Stimulated activated CD8-positive, alpha-beta memory T cell treated with anti-CD3 and anti-CD28 coated beads, Interleukin-4, amount 100 ng/mL, for 48 hours (primary cell): ENCODE measurements at places on chromosomes 4 and X.

GRCh38 chr4:138851391-138852335 lies 163.9 kb upstream of the NOCT start:
- DNase-seq: no peak

DNA sequence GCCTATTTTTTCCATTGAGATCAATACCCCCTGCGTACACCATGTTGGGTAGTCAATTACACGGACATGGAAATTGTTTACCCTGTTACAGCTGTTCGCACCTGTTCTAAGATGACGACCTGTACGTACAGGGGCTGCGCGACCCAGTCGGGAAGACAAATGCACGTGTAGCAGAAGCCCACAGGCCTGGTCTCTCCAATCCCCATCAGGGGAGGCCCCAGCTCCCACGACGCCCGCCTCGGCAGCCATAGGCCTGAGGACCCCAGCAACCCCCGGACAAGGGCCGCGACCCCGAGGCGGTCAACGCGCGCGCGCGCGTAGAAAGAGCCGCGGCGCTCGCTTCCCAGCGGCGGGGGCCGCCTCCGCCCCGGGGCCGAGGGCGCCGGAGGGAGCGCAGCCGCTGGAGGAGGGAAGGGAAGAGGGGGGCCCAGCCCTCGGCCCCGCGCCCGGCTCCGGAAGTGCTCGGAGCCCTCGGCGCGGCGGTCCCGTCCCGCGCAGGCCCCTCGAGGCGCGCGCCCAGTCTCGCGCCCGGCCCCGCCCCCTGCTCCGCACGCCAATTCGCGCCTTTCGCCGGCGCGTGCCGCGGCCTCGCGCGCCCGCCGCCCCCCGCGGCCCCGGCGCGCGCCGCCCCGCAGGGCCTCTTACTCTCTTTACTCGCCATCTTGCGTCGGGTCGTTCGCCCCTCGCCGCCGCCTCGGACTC lies 618 bp downstream of the RBBP7 start:
- peak; percentile 57 for DNase-seq

DNA sequence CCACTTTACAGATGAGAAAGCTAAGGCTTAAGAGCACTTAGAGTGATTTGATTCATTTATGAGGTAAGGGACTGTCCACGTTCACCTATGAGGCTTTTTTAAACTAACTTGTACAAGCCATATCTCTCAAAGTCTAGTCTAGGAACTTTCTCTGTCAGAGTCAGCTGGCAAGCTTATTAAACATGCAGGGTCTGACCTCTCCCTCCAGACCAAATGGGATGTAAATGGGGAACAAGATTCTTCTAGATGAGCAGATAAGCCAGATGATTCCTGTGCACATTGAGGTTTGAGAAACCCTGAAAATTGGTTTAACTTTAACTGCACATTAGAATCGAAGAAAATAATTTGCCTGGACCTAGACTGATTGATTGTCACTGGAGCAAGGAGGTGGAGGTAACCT lies 160.0 kb upstream of the SPRY1 start:
- DNase-seq: no peak

DNA sequence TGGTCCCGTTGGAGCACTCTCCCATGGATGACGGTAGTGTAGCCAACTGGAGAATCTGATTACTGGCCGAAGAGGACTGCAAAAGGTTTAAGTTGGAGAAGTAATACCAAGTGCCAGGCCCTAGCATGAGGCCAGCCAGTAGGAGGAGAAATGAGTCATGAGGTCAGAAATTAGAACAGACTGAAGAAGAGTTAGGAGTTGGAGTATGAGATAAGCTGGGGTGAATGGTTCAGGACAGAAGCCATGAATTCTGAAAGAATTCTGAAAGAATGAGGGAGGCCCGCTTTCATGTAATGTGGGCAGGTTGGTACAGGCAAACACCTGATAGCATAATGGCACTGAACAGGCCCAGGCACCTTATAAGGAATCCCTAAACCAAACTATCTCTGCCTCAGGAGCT lies 18.4 kb upstream of the STK26 start:
- DNase-seq: no peak

DNA sequence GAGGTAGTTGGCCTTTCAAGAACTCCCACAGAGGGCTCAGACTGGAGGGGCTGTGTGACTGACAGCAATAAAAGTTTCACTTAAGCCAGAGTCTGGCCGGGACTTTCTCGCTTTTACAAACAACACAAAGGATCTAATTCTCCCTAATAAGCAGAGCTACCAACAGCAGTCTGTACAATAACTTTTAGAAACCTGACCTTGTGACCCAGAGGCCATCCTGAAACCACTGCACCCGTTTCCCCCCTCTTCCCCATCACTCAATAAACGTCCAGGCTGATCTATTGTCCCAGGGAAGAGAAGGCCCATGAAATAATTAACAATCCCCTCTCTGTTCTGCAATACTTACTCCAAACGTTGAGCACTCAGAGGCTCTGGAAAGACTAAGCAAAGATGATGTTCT lies 442.4 kb downstream of the ZIC3 start:
- DNase-seq: no peak

GRCh38 chr4:182904211-182904761 lies 12.9 kb downstream of the DCTD start:
- no peak for DNase-seq

DNA sequence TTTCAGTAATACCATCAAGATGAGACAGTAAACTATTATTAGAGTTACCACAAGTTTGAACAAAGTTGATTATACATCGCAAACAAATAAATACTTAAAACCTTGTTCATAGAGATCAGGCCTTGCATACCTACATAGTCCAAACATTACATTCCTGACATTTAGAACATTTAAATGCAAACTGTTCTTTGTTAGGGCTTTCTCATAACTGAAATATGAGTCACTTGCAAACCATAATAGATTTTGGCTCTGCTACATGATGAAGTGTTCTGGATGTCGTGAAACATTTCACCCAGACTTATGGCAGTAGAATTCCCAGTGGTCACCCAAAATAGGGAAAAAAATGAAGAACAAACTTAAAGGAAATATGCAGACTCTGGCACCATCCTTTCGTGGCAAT lies 75.0 kb downstream of the FAT4 start:
- no peak for DNase-seq

GRCh38 chr4:58600290-58600689 lies 1490.1 kb upstream of the IGFBP7 start:
- no peak for DNase-seq

- DNase-seq: no peak
Measured at GRCh38 chr4:113607998-113608397, 153.5 kb downstream of the CAMK2D start.

DNA sequence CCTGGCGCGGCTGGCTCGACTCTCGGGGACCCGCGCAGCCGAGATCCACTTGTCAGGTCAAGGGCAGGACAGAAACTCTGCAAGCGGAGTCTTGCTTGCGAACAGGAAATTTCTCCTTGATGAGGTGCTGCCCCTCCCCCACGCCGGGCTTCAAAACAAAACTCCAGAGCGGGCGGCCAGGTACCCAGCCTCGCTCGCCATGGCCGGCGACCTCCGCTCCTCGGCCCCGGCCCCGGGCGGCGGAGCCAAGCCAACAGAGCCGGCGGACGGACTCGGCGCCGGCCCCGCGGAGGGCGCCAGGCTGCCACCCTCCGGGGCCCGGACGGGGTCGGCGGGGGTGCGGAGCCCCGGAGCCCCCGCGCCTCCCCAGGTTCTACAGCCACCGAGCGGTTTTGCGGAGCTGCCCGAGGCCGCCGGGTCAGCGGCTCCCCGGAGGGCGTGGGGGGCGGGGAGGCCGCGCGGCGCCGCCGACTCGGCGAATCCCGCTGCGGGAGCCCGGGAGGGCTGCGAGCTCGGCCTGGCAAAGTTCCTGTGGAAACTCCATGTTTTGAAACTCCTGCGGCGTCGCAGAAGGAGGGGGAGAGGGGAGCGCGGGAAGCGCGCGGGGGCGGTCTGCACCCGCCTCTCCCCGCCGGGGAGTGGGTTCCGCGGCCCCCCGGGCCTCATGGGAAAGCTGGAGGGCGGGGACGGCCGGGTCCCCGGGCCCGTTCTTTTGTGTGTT lies 11.7 kb upstream of the BCOR start:
- peak; percentile 55 for DNase-seq

- DNase-seq: no peak
Measured at GRCh38 chrX:23673108-23673507, 5.8 kb downstream of the PRDX4 start.

DNA sequence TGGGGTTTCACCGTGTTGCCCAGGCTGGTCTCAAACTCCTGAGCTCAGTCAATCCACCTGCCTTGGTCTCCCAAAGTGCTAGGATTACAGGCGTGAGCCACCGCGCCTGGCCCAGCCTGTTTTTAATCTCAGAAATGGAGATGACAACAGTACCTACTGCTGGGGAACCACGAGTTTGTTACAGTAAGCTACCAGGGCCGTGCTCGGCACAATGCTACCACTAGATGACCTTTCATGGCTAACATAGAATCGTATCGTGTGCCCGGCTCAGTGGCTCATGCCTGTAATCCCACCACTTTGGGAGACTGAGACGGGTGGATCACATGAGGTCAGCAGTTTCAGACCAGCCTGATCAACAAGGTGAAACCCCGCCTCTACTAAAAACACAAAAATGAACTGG lies 90.8 kb upstream of the SLC34A2 start:
- DNase-seq: no peak

- peak; percentile 86 for DNase-seq
Measured at GRCh38 chr4:88592600-88593448, 544 bp downstream of the HERC3 start.
